Spinal cord (tissue), 10 donors: ENCODE measurements at places on chromosomes 16 and 17.

- DNase-seq, result no peak
Observed at GRCh38 chr16:4347010-4347409, 4.1 kb downstream of the PAM16 start.

- no peak for DNase-seq
Observed at GRCh38 chr17:57294629-57295501, 38.5 kb downstream of the MSI2 start.

- no peak for DNase-seq
Observed at GRCh38 chr16:74726716-74727115, 26.1 kb upstream of the MLKL start.

- peak; percentile 94 for DNase-seq
Observed at GRCh38 chr17:73952082-73952479, 251.4 kb upstream of the RPL38 start.

GRCh38 chr16:24537474-24538337 lies 1.7 kb upstream of the RBBP6 start:
- DNase-seq, result no peak

- no peak for DNase-seq
Observed at GRCh38 chr17:37092071-37092470, 143.3 kb downstream of the AATF start.

DNA sequence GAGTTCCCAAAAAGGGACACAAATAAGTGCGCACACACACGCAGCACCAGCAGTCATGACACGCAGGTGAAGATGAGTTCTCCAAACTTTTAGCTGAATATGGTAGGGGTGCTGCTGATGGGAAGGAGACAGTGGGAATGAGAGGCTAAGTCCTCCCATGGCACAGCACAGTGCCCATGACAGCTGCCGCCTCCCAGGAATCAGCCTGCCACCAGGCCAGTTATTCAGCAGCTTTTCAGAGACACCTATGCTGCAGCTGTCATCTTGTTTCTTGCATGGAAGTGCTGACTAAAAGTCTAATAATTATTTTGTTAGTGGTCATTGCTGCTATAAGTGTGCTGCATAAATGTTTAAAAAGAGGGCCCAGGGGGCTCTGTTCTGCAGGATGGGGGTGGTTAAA lies 12.2 kb downstream of the WFIKKN2 start:
- DNase-seq, result no peak

GRCh38 chr16:49345829-49346228 lies 27.8 kb upstream of the C16orf78 start:
- DNase-seq, result no peak

GRCh38 chr17:82180776-82181528 lies 31.7 kb downstream of the CCDC57 start:
- DNase-seq, result no peak

DNA sequence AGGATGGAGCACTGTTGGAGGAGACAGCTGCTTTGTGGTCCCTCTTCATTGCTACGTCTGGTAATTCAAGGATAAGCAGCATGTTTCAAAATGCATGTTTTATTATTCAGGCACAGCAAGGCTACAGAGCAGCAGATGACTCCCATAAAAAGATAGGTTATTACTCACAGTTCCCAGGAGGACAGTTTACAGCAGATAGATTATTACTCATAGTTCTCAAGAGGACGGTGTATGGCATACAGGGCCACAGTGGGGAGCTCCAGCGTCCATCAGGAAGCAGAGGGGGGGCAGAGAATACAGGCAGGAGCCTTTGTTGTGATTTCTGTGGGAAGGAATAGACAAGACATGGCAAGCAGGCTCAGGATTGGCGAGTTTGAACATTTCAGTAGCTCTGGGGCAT lies 72.9 kb downstream of the DNAH9 start:
- DNase-seq, result no peak

DNA sequence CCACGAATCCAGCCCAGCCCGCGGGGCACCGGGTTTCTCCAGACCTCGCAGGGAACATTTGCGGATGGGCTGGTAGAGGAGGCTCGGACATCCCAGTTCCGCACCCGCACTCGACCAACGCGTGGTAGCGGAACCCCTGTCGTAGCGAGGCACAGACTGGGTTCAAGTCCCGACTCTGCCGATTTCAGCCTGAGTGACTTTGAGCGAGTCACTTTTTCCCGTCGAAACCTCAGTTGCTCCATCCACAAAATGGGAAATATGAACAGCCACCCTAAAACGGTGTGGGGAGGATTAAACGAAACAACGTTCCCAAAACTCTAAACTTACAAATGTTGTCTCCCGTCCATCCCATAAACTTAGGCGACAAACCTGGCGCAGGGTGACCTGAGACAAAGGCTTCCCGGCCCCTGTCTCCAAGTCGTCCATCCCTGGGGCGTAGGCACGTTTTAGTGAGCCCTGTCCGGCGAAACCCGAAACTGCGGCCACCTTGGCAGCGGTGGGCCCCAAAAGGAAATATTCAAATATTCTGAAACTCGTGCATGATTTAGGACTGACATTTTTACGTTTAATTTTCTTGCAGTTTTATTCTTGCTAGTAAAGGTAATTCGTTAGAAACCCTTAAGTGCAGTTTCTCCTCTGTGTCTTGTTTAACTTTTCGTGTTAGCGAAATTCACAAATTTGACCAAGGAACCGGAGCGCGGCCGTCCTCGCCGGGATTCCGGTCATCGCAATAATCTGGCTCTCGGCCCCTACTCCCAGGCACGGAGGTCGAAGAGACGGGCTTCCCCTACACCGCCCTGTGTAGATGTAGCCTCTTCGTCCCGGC lies 1.9 kb upstream of the MLLT6 start:
- DNase-seq, result no peak

- DNase-seq, result no peak
Observed at GRCh38 chr17:66956941-66957340, 7.6 kb upstream of the CACNG4 start.

GRCh38 chr17:48632579-48633265 lies 6.6 kb upstream of the HOXB9 start:
- peak; percentile 17 for DNase-seq

- DNase-seq, result no peak
Observed at GRCh38 chr17:80455336-80455710, 21.1 kb downstream of the NPTX1 start.

DNA sequence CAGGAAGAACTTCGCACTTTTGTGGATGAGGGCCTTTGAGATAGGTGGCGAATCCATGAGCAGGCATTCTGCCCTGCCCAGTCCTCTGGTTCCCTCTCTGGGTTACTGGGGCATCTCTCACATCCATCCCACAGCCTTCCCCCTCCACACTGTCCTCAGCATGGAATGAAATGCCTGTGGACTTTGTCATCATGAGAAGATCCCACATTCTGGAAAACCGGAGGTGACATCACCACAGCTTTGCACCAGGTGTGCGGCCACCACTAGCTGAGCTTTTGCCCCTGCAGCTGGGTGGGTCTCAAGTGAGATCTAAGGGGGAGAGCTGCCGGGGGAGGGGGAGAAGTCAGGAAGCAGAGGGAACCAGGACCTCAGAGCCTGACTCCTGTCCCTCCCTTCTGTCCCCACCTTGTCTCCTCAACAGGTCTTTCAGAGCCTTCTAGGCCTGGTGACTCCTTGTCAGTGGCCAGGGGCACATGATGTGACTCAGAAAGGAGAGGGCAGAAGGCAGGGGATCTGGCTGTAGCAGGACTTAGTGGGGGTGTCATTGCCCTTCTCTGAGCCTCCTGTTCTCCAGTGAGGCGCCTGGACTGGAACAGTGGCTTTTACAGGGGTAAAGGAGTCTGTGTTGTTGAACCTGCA lies 40.0 kb upstream of the DLX4 start:
- DNase-seq, result no peak

DNA sequence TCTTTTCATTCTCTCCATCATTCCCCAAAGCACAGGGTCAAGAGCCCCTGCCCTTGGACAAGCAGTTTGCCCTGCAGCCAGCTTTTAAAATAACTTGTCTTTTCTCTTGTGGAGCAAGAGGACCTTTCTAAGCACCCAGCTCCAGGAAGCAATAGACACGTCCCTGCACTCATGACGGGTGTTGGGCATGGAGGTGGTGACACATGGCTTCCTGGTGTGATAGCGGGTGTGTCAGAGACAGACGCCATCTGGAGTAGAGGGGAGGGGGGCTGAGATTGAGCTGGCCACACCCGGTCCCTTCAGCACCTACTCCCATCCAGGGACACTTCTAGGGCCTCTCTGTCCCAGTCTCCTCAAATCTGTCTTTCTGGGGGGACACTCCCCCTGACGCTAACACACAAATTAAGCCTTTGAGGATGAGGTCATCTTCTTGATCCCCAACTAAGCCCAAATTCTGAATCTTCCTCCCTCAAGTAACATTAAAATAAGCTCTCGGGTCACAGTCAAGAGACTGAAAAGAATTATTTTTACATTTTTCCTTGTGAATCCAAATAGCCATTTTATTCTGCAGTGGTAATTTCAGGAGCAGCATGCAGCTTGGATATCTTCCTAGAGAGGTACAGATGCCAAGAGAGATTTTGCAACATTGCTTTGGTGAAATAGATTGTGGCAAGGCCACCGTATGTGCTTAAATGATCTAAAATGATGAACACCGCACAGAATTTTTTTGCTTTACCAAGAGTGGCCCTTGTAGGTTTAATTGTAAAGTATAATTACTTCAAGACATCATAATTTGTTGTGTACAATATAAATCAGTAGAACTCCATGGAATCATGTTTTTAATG lies 216.6 kb upstream of the IRX3 start:
- DNase-seq, result no peak

DNA sequence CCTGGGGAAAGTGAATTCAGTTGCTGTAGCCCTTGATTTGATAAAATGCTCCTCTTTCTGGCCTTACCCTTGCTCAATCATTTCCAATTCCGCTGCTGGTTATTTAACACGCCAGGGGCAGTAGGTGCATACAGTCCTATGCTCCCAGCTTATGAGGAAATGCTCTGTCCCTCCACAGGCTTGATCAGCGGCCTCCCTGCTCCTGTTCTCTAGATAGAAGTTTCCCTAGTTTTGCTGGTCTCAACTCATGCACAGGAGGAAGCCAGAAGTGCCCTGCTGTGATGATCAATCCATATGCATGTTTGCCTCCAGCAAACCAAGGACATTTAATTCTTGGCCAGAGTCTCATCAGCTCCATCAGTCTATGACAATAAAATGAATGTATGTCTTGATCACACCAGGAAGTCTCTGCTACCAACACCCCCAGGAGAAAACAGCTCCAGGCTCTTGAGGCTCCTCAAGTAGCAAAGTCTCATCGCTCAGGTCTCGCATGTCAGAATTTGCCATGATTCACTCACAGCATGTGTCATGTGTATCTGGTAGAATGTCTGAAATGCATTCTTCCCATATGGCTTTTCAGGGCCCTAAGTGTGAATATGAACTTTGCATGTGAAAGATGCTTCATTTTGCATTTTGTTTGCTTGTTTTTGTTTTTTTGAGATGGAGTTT lies 208.9 kb downstream of the CDH13 start:
- no peak for DNase-seq

DNA sequence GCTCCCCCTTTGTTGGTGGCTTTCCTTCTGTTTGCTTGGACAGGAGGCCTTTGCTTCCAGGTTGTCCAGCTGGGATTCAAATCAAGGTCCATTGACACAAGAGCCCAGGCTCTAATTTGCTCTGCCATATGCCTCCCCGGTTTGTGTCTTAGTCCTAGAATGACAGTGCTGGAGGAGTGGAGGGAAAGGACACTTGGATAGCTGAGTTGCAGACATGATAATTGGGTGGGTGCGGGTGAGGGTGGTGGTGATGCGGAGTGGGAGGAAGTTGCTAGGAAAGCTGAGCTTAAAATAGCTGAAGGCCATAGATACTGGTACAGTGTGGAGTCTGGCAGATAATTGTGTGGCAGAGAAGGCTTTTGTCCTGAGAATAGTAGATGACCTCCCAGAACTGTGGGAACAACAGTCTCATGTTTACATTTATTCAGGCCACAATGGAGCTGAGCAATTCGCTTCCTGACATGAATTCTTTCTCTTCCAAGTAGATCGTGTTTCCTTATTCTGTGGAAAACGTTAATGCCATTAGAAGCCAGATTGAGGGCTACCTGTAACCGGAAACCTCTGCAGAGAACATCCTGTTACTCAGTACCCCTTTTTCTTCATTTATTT lies 23.8 kb downstream of the SEC14L1 start:
- no peak for DNase-seq

DNA sequence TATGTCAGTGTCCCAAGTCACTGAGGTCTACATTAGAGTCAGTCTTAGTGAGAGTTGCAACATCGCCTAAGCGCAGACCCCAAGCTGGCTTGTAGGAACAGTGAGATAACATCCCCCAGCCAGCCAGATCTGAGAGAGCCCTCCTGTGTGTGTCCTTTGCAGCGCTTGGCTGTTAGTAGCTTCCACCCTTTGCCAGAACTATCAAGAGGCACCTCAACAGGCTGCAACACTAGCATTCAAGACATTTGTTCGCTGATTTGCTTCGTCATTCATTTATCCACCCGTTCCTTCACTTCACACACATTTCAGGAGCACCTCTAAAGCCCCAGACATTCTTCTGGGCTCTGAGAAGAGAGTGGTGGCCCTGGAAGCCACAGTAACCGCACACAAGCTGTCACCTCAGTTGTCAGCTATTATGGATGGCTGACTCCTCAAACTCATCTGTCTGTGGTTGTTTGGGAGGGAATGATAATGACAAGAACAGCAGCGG lies 289.6 kb downstream of the WWOX start:
- DNase-seq, result no peak

DNA sequence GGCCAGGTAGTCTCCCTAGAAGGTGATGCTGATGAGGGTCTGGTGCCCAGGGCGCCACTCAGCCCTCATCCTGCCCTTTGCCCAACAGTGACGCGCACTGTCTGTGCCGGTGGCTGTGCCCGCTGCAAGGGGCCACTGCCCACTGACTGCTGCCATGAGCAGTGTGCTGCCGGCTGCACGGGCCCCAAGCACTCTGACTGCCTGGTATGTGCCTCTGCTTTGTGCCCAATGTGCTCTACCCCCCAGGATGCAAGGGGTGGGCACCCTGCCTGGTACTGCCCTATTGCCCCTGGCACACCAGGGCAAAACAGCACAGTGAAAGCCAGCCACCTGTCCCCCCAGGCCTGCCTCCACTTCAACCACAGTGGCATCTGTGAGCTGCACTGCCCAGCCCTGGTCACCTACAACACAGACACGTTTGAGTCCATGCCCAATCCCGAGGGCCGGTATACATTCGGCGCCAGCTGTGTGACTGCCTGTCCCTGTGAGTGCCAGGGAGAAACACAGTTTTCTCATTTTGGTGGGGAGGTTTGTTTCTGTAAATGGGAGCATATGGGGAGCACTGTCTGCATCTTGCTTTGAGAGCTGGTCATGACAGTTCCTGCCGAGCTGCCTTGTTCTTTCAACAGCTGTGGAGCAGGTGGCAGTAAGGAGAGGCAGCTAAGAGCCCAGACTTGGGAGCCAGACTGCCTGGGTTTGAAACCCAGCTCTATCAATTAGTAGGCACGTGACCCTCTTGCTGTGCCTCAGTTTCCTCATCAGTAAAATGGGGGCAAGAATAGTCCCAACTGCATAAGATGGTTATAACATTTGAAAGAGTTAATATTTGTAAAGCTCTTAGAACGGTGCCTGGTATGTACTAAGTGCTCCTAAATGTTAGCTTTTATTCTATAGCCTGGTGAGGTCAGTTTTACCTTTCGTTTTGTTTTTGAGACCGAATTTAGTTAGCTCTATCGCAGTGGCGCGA lies 10.4 kb downstream of the ERBB2 start:
- DNase-seq, result no peak

- peak; percentile 42 for DNase-seq
Observed at GRCh38 chr16:84438971-84439696, 65.3 kb downstream of the MEAK7 start.
